Dermis microvascular lymphatic vessel endothelial cell (primary cell): ENCODE measurements at places on chromosomes 6 and 20. TPM values are rescaled to one million over a fixed set of nuclear protein-coding genes. Genes with fewer than 3 reads are reported as not detected.

Gene GPR6
- not detected in 2 replicates for total RNA-seq

DNA sequence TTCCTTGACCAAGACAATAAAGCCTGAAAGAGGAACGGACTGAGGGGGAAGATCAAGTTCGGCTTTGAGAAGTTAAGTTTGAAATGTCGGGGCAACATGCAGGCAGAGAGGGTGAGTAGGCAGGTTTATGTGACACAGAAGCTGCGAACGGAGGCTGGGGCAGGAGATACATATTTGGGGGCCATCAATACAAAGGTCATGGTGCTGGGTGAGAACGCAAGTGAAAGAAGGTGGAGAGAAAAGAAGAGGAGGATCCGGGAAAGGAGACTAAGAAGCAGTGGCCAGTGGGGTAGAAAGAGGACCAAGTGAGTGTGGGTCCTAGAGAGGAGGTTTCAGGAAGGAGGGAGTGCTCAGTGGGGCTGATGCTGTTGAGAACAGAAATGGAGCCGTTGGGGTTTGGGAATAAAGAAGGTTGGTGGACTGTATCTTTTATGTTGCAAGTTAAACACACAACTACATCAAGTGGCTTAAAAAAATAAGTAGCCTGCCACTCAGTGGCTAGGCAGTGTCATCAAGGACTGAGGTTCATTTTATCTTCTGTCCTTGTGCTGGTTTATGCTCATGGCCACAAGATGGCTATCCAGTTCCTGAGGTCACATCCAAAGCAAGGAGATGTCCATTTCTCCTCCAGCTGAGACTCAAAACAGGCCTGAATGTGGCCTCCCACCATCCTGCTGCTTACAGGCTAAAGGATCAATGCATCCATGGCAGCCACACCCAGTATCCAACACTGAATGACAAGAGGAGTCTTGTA is 1.7 kb upstream of the BLCAP start:
- no peak for DNase-seq

GRCh38 chr6:53056273-53056672 is 8.9 kb upstream of the FBXO9 start:
- DNase-seq, result no peak

DNA sequence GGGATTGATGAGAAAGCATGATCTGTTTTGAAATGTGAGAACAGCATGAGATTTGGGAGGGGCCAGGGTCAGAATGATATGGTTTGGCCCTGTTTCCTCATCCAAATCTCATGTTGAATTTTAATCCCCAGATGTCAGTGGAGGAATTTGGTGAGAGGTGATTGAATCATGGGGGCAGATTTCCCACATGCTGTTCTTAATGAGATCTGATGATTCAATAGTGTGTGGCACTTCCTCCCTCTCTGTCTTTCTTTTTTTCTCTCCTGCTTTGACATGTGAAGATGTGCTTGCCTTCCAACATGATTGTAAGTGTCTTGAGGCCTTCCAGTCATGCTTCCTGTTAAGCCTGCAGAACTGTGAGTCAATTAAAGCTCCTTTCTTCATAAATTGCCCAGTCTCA is 1060.3 kb upstream of the CITED2 start:
- DNase-seq, result no peak

- no peak for DNase-seq
Measured at GRCh38 chr6:80642452-80642851, 536.0 kb downstream of the BCKDHB start.

- DNase-seq, result no peak
Measured at GRCh38 chr6:110738899-110739365, 76.3 kb downstream of the CDK19 start.

GRCh38 chr6:13404228-13404891 is 76.0 kb upstream of the TBC1D7 start:
- DNase-seq, result no peak

DNA sequence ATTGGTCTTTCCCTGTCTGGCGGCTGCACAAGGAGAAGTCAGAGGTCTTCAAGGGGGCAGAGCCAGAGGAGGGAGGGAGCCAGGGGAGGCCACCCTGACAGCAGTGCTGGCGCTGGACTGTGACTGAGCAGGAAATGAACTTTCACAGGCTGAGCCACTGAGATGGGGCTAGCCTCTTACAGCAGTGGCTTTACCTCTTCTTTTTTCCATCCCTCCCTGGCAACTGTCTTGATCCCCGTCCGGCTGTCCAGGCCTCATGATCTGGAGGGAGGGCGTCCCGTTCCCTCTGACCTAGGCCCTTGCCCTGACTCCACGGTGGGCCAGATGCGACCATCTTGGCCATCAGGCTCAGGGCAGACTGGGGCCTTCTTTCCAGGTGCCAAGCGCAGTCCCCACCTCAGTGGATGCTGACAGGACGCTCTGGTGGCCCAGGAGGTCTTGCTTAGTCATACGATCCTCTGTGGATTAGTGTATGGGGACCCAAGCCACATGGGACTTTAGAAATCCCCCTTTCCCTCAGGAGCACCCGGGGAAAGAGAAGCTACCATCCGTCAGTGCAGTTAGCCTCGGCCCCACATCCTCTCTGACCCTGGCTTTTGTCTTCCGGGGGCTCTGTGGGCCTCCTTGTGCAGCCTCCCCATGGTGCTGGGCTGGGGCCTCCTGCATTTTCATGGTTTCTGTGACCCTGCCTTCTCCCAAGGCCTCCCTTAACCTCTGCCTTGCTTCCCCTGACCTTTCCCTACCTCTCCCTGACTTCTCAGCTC is 57.4 kb upstream of the CCDC167 start:
- DNase-seq, result no peak

DNA sequence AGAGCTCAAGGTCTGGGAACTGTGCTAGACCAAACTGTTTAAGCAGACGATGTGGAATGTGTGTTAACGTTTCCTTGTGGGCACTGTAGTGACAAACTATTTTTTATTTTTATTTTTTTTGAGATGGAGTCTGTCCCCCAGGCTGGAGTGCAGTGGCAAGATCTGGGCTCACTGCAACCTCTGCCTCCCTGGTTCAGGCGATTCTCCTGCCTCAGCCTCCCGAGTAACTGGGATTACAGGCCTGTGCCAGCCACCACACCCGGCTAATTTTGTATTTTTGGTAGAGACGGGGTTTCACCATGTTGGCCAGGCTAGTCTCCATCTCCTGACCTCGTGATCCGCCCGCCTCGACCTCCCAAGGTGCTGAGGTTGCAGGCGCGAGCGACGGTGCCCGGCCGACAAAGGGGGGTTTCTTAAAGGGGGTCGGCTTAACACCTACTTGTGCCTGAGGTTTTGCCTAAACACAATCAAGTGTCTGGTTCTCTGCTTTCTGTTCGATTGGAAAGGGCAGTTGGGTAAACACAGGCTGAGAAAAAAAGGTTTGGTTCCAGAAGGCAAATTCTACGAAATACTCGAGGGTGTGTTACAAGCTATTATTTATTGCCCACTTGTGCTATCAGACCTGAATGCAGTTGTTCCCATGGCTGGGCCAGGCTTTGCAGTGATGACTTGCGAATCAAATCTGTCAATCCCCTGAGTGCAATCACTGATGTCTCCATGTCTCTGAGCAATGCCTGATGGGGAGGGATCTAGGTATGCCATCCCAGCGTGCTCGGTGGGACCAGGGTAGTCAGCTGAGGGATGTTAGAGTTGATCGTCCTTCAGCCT is 1.3 kb downstream of the NOP56 start:
- no peak for DNase-seq

GRCh38 chr6:43339168-43339567 is 30.3 kb downstream of the ZNF318 start:
- no peak for DNase-seq
